ENCODE measurements at places on chromosomes 2 and 18.

DNA sequence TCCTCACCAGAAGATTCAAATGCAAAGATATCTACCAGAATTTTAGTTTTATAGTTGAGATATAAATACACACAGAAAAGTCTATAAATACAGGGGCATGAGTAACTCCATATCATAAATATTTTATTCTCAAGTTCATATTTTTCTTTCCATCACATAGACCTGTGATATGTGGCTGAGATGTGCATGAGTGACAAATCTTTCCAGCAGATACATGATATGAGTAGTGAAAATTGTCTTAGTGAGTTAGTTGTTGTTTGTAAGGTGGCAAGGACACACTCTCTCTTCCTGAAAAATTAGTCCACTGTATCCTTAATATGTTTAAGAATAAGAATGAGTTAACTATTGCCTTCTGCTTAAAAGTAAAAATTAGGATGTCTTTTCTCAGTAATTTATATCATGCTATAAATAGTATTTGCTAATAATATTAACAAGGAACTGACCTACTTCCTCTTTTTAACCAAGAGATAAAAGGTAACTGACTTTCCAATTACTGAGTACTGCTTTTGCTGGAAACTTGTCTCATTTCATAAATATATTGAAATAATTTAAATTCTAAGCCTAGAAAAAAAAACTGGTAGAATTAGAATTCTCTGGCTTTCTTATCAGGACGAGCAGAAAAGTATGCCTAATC, 85.2 kb upstream of the SESTD1 start:
- no peak for DNase-seq

GRCh38 chr2:36653967-36654694, 42.4 kb upstream of the VIT start:
- DNase-seq, result no peak

GRCh38 chr2:238252766-238253630, 13.2 kb upstream of the HES6 start:
- DNase-seq, result no peak

GRCh38 chr2:108280466-108280865, 8.2 kb upstream of the SULT1C2 start:
- DNase-seq, result no peak

DNA sequence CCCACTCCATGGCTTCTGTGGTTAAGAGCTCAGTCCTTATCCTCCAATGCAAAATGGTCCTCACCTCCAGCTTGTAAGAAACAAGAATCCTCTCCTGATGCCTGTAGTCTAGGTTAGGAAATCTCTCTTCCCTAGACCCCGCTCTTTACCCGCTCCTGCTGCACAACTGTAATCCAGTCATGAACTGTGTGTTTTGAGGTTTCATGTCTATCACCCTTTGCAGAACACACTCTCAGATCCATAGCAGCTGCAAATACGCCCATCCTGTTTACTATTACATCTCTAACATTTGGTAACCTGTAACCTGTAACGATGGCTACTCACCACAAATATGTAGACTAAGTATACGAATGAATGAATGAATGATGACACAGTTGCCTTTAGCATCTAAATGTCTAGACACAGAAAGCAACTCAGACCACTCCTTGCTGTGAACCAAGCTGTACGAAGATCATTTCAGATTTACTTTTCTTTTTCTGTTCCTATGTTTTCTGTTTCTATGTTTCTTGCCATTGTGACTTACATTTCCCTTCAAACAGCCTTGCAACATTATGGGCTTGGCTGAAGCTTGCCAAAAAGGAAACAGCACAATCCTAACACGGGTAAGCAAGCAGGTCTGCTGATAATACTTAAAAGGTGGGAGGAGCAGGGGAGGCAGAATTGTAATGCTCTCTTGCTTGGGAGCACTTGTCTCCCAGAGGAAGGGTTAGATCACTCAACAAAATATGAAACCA, 53.7 kb downstream of the EPHA4 start:
- DNase-seq, result peak; percentile 48

All from fibroblast of the aortic adventitia (primary cell).